ENCODE measurements at places on chromosomes 3 and 15.

DNA sequence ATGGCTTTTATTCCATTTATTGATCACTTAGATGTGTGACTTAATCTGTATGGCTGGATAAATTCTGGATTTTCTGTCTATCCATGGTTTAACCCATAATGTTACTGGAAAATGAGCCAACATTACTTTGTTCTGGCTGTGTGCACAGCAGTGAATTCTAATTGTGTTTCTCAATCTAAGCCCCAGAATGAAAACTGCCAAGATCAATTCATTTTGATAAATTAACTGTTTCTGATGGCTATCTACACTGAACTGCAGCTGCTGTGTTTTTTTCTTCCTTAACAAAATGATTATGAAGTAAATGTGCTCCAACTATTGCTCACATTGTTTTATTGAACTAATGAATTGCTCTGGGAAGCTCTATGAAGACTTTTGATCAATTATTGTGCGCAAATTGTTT is 35.7 kb upstream of the CPB1 start:
- DNase-seq = no peak

DNA sequence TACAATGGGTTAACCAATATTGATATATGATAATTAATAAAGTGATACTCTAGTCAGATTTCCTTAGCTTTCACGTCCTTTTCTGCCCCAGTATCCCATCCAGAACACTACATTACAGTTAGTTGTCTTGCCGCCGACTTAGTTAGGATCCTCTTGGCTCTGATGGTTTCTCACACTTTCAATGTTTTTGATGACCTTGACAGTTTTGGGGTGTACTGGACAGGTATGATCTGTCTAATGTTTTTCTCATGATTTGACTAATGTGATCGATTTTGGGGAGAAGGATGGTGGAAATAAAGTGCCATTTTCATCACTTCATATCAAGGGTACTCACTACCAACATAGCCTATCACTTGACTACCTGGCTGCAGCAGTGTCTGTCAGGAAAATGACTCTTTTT is 245.0 kb upstream of the TMC3 start:
- DNase-seq = no peak

DNA sequence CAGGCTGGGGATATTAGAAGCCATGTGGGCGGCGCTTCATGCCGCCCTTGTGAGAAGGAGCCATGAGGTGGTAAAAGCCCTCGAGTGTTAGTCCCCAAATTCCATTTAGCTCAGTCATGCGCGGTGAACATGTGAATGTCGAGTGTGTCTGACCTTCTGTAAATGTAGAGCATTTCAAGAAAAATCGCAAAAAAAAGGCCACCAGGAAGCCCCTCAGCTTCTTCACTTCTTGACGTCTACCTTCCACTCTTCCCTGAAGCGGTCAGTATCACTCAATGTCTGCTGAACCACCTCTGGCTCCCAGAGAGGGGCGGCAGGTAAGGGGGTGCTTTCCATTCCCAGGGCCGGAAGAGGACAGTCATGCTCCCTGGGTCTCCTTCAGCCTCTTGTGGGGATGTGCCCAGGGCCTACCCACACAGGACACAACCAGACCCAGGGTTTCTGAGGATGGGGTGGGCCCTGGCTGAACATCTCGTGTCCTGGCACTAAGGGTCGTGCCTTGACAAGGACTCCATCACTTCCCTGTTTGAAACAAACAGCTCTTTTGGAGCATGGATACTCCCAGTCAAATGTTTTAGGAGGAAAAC is 274.9 kb downstream of the FAM43A start:
- DNase-seq = no peak

GRCh38 chr3:39385456-39386090 is 2.4 kb downstream of the SLC25A38 start:
- DNase-seq = no peak

DNA sequence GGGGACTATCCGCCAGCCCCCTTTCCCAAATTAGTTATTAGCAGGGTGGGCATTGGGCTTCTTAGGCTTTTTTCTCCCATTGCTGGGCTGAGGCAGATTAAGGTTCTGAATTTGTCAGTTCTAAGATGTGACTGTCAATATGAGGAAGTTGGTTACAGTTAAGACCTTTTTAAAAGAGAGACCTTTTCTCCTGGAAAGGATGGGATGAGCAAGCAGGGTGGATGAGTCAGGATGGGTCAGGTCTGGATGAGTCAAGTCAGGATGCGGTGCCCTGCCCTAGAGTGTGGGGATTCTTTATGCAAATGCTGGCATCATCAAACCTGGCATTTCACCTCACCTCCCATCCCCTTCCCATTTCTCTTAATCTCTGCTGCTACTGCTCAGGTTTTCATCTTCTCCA is 1.9 kb downstream of the AEN start:
- no peak for DNase-seq

DNA sequence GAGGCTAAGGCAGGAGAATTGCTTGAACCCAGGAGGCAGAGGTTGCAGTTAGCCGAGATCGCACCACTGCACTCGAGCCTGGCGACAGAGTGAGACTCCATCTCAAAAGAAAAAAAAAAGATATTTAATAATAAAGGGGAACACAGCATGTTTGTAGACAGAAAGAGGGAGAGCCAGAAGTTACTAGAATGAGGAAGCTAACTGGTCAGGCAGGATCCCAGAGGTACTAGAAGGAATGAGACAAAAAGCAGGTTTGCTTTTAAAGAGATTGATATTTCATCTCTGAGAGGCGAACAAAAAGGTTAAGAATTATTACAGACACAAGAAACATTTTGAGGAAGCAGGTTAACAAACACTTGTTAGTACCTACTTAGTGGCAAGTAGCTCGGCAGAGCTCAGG is 9.2 kb downstream of the CD200R1 start:
- DNase-seq = no peak

GRCh38 chr3:69867941-69868505 is 128.8 kb downstream of the MITF start:
- no peak for DNase-seq

- no peak for DNase-seq
Observed at GRCh38 chr3:39130693-39131265, 22.6 kb downstream of the CSRNP1 start.

DNA sequence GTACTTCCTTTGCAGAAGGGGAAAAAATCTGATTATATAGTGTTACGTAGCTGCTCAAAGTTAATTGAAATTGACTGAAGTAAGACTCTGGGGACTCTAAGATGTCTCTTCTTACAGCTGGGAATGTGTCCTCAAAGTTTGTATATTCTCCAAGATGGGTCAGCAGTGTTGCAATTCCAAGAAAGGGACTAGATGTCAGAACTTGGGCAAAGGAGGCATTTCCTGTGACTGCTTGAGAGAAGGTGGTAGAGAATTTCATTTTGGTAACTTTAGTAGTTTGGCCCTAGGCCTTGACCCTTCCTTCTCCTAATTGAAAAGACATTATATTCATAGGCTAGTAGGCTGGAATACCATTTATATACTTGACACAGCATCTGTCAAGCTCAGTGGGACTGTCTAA is 33.9 kb downstream of the PTPRG start:
- no peak for DNase-seq

- no peak for DNase-seq
Observed at GRCh38 chr15:36407647-36408046, 171.8 kb upstream of the CDIN1 start.

DNA sequence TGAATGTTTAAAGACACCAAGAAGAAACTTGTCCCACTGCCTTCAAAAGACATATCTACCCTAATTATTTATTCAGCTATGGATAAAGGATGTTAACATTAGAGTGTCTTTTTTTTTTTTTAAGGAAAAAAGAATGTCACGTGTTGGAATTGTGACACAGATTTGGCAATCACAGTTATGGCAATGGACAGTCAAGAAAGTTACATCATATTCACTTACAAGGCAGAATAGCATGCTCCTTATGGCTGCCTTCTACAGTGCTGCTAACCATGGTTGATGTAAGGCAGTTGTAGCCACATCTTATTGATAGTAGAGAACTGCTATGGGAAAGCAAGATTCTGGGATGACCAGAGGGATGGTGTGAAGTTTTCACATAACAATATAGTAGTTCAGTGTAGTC is 128.8 kb upstream of the ZBTB20 start:
- DNase-seq = no peak

- no peak for DNase-seq
Observed at GRCh38 chr3:70726961-70727360, 414.5 kb upstream of the MDFIC2 start.

- DNase-seq = no peak
Observed at GRCh38 chr15:40343512-40343911, 2.8 kb upstream of the CCDC9B start.

GRCh38 chr3:16191591-16191990 is 17.1 kb downstream of the GALNT15 start:
- DNase-seq = no peak

DNA sequence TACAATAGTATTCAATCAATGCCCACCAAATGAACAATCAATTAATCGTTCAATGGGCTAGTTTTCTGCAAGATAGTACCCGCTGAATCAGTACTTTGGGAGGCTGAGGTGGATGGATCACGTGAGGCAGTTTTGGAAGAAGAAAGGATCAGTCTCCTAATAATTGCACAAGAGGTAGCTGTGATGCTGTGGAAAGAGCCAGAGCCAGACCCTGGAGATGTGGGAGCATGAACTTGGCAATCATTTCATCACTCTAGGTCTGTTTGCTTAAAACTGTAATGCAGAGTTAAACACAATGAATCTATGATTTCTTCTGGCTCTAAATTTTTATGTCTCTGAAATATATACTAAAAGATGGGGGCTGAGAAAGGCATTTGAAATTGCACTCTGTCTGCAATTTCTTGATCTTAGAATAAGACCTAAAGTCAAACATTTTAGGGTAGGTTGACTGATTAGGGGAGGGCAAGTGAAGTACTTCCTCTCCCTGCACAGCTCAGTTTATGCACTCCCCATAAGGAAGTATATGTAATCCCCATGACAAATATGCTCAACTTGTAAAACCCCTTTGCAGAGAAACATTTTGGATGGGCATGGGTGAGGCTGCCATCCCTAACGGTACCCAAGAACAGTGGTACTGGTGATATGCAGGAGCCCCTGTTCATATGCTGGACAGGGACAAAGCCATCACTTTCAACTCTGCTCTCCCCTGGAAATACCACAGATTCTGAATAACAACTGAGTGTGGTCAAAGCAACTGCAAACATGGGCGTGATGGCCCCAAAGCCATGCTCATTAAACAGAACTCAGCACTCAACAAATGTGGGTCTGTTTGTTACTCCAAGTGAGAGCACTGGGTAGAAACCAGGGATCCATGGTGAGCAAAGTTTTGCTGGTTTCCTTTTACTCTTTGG is 28.6 kb upstream of the SPATA12 start:
- DNase-seq = no peak

GRCh38 chr15:94164202-94164807 is 67.1 kb upstream of the MCTP2 start:
- DNase-seq = peak; percentile 51

DNA sequence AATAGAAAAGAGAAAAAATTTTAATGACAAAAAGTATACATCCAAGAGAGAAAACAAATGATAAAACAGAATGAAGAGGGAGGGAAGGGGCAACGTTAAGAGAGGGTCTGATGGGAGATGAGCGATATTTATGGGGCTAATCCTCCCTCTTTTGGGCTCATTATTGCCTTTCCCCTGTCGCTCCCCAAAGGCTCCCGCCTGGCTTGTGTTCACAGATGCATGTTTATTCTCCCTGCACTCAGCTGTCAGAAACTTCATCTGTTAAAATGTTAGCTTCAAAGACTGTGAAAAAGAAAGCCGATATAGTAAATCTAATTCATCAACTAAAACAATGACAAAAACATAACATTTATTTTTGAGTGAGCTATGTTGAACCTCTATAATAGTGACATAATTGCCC is 74.3 kb downstream of the GABRB3 start:
- DNase-seq = no peak

DNA sequence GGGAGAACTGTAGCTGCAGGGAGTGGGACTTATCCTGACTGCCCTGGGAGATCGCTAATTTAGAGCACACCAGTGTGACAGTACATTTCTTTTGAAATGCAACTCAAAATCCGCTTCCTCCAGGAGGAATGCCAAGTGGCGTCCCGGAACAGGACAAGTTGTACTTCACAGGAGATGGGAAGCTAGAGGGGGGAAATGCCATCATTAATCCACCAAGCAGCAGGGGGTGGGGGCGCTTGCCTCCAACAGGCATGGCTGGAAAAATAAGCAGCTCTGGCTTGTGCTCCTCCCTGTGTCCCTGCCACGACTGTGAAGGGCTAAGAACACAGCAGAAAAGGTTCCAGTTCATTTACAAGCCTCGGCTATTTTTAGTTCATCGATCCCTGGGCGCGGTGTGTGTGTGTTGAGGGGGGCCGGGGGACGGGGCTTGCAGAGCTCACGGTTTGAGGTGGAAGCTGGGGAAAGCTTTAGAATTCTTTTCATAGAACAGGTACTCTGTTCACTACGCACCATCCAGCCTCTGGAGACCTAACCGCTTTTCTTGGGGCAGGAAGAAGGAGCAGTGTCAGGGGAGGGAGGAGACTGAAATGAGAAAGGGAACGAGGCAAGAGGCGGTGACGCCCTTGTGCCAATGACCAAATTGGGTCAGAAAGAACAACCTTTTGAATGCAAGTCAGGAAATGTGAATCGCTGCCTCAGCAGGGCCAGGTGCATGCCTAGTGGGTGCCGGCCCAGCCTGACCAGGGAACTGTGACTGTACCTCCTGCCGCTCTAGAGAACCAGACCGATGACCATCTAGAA is 51.8 kb upstream of the DGKG start:
- DNase-seq = no peak

DNA sequence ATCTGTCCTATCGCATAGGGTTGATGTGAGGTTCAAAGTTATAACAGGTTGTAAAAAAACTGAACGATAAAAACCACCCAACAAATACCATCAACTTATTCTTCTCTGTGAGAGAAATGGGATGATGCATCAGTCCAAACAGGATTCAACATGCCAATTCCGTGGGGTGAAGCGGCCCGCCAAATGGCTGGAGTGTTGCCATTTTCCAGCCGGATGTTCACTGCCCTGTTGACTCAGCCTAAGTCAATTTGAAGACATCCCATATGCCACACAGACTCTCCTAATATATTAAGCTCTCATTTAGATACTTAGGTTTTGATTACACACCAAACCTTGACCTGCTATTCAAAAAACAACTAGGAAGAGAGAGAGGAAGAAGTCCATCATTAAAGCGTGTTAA is 311.1 kb downstream of the VPS13C start:
- DNase-seq = no peak

DNA sequence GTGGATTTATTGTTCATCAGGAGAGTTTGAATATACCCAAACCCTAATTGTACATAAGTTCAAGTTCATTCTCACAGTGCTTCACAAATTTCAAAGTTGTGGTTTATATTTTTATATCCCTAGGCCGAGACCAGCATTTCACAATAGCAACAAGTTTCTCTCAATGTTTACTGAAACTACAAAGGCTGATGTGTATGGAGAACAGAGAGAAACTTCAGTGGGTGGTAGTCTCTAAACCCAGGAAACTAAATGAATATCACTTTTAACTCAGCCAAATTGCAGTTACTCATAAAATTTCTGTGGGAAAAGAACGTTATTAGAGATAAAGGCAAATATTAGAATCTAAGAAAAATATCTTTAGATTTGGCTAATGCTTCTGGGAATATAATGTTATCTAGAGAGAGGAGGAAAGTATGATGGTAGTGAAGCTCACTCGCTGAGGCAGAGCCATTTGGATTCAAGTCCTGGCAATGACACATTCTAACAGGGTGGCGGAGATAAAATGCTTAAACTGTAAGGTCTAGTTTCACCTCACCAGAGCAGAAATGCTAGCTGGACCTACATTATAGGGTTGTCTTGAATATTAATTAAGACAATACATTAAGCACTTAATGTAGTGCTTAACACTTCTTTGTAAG is 514.8 kb downstream of the EPHA3 start:
- no peak for DNase-seq
